Right forelimb (tissue), 1 donor: ENCODE measurements at places on chromosomes 11 and 22.
A peak's percentile ranks its signal among the peaks of the same experiment; 100 is the strongest.

DNA sequence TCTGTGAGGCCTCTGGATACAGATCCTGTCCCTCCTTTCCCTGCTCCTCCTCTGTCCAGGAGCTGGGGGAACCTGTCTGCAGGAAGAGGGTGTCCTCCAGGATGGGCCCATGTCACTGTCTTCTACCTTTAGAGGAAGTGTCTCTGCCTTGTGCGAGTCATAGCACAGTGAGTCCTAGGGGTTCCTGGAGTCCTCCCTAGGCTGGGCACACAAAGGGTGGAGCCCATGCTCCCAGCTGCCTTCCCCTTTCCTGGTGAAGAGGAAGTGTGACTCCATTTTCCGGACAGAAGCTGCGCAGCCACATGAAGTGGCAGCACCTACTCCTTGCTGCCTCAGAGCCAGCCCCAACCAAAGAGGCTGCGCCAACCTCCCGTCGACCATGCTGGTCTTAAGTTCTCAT is 112.2 kb downstream of the CTTN start:
- DNase-seq = no peak

DNA sequence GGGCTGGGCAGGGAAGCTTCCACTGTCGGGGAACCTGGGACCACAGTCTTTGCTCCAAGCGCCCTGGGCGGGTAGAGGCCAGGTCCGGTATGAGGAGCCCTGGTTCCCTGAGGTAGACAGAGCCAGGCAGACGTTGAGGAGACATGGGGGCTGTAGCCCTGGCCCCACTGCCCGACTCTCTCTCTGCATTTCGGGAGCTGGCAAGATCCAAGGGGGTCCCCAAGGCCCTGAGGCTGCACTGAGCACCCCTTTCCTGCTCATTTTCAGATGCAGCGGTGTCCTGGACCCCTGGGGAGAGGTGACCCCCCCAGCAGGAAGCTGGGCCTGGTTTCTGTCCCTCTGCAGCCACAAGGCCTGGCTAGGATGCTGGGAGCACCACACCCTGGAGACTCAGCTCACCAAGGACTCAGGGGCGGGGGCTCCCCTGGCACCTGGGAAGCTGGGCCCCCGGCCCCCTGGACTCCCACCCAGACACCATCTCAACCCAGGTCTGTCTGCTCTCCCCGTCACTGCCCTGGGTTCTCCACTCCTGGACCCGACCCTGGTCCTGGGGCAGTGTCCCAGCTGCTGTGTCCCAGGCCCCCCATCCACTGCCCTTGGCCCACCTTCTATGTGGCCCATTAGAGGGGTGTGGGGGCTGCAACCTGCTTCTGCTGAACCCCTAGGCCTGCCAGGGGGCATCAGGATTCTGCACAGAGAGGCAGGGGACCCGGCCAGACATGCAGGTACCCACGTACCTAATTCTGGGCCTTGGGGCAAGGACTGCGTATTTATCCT is 15.0 kb upstream of the MUC6 start:
- DNase-seq = peak; percentile 35

DNA sequence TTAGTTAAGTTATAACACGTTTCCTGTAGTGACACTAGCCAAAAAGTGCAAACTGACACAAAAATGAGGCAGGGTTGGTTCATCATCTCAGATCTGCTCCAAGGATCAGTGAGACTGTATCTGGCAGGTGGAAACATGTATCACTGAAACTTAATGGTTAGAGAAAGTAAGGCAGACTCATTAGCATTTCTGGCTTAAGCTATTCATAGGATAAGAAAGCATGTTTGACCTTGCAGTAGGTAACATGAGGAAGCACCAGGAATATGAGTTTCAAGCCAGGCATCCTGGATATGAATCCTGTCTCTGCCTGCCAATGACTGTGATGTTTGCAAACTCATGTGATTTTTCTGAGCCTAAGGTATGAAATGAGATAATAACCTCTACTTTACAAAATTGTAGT is 732.1 kb downstream of the NELL1 start:
- DNase-seq = no peak

DNA sequence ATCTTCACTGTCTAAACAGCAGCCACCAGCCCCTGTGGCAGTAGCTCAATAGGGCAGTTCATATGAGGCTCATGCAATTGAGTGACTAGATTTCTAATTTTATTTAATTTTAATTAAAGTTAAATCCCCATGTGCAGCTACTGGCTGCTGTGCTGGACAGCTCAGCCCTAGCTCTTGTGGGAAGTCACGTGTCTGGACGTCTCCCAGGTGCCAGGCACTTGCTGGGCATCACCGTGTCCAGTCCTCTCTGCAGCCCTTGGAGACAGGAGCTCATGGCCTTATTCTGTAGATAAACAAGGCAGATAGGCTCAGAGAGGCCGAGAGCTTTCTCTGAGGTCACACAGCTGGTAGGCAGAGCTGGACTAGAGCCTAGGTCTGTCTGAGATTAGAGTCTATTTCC is 95.0 kb downstream of the ARHGAP8 start:
- DNase-seq = no peak

GRCh38 chr11:73376803-73377629 is 817 bp downstream of the RELT start:
- DNase-seq = no peak

DNA sequence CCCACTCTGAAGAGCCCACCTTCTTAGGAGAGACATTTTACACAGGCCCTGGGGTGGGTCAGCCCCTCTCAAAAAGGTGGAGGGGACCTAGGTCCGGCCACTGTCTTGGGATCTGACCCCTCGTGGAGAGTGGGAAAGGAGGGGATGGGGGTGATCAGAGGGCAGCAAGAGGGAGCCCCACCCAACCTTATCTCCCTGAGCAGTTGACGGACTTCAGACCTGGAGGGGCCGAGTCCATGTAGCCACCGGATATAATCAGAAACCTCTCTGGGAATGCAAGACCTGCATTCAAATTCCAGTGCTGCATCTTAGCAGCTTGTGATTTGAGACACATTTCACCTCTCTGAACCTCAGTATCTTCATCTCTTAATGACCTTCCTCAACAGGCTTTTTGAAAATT is 44.0 kb downstream of the TP53I11 start:
- no peak for DNase-seq

DNA sequence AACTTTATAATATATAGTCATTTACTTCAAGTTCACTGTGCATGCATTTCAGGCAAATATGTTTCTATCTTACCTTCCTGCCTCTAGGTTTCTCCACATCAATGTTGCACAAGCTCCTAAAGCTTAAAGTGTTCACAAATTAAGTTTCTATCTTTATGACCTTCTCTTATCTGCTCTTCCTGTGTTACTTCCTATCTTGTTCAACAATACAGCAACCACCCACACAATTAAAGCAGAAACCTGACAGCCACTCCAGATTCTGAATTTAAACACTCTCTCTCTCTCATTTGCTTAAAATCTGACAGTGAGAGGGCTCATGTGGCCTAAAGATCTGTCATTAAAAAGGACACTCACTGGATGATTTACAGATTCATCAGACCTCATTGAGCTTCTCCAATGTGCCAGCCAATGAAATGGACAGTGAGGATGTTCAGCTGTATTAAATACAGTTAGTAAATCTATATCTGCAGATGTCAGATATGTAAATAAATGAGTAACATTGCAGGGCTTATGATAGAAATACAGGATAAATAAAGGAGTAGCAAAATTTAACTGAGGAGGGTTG is 10.9 kb downstream of the PDGFD start:
- DNase-seq = no peak

- DNase-seq = no peak
Measured at GRCh38 chr11:120718171-120718570, 206.6 kb downstream of the GRIK4 start.

GRCh38 chr11:112558691-112559090 is 298.0 kb upstream of the PLET1 start:
- no peak for DNase-seq

- no peak for DNase-seq
Measured at GRCh38 chr11:65569164-65569972, 909 bp upstream of the ZNRD2 start.

- DNase-seq = no peak
Measured at GRCh38 chr11:100072131-100072530, 615.0 kb upstream of the ARHGAP42 start.

DNA sequence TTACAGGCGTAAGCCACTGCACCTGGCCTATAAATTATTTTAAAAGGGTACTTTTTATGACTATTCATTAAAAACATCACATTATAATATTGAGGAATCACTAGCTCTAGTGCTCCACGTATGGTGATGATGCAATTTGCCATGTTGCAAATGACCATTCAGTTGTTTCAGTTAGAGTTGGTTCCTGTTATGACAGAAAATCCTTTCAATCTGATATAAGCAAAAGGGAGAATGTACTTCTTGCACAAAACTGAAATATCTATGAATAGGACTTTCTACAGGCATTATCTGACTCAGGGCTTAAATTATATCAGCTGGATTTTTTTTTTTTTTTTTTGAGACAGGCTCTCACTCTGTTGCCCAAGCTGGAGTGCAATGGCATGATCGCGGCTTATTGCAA is 45.6 kb upstream of the RRM1 start:
- no peak for DNase-seq

GRCh38 chr22:40235308-40235707 is 57.6 kb downstream of the TNRC6B start:
- DNase-seq = no peak

- peak; percentile 64 for DNase-seq
Measured at GRCh38 chr11:60951904-60952741, at the start of gene SLC15A3. Gene SLC15A3, minus strand, starts transcription at chr11:60952176. Its CDS starts 625 bp downstream, at chr11:60951551.

DNA sequence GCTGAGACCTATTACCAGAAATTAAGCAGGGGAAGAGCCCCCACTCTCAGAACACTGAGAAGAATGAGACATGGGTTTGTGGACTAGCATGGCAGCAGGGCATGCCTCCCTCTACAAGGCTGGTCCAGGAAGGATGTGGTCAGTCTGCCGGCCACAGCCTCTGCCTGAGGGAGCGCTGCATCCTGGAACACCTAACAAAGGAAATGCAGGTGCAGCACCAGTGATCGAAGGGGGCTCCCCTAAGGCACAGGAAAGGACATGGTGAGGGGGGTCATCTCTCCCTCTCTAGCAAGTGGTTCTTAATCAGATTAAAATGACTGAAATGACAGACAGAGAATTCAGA is 40.6 kb upstream of the ARL14EP start:
- no peak for DNase-seq

DNA sequence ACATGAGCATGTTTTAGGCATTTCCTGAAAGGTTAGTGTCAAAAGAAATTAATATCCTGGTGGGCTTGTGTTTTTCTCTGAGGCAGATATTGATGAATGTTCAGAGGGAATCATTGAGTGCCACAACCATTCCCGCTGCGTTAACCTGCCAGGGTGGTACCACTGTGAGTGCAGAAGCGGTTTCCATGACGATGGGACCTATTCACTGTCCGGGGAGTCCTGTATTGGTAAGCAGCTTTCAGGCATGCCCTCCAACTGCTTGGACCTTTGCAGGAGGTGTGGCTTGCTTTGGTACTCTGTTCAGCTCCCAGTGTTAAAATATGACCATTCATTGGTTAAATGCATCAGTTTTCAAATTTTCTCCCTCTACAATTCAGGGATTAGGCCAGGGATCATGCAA is 658.6 kb upstream of the ANO5 start:
- no peak for DNase-seq

GRCh38 chr11:77052518-77052917 is 14.3 kb upstream of the CAPN5 start:
- no peak for DNase-seq

DNA sequence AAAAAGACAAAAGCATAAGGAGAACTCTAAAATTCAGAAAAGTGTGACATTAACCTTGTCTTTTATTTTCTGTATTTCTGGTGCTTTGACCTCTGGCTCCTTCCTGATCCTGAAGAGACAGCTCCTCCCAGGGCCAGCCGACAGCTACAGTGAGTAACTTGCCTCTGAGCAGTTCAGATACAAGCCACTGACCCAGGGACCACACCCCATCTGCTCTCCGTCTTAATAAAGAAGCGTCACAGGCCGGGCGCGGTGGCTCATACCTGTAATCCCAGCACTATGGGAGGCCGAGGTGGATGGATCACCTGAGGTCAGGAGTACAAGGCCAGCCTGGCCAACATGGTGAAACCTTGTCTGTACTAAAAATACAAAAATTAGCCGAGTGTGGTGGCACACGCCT is 6.5 kb downstream of the MLC1 start:
- DNase-seq = no peak

- DNase-seq = no peak
Measured at GRCh38 chr11:122847466-122847865, 9.2 kb downstream of the CRTAM start.

- no peak for DNase-seq
Measured at GRCh38 chr11:70210051-70210501, 7.0 kb downstream of the FADD start.

GRCh38 chr11:1152316-1153104 is 5.2 kb upstream of the MUC5AC start:
- peak; percentile 38 for DNase-seq

GRCh38 chr22:26848244-26848920 is 191.0 kb downstream of the MIAT start:
- no peak for DNase-seq

- no peak for DNase-seq
Measured at GRCh38 chr11:83249445-83249844, 36.7 kb downstream of the CCDC90B start.

GRCh38 chr11:76801225-76801624 is 18.1 kb downstream of the TSKU start:
- no peak for DNase-seq

DNA sequence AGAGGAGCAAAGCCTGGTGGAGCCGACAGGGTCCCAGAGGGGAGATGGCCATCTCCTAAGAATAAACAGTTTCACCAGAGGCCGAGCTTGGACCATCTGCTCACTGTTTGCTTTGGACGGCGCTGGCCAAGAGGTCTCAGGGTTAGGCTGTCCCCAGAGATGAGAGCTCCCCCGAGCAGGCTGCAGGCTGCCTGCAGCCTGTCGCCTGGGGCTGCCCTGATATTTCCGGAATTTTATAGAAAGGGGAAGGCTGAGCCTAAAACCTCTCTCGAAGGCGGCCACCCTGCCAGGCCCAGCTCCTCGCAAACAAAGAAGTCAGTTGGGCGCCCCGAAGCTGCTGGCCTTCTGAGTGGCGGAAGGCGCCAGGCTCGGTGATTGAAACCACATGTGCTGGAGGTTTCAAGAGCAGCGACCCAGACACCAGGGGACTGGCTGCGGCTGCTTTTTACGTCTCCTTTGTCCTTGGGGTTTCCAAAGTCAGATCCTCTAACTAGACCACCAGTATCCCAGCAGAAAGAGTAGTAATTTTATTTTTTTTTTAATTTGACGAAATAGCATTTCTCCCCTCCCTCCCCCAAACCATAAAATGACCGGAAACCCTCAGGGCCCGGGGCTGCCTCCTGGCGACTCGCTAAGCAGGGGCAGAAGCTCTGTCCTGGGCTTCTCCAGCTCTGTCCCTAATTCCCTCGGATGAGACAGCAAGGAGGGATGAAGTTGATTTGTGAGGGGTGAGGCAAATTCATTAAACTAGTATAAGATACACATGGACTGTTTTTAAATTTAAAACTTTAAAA is 57.4 kb downstream of the CLMP start:
- DNase-seq = peak; percentile 89

- no peak for DNase-seq
Measured at GRCh38 chr11:129442171-129442570, 66.5 kb downstream of the BARX2 start.

DNA sequence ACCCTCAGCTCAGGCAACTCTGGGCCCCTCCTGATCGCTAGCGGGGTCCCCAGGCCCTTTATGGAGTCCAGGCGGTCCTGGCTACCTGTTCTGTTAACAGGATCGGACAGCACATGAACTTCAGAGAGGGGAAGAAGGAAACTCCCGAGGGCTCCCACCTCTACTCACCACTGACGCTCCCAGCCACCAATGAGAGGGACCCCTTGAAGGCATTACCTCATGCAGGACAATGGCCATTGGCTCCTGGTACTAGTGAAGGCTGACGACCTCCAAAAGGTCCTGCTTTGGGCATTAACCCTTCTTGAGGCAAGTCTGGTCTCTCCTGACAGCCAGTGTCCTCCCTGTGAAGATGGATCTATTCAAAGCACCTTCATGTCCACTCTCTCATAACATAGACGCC is 71.5 kb upstream of the LMO1 start:
- no peak for DNase-seq
